ENCODE measurements at places on chromosomes 12 and 14. TPM values are rescaled to one million over a fixed set of nuclear protein-coding genes. Genes with fewer than 3 reads are reported as not detected.

GRCh38 chr12:6957151-6957701, 6.1 kb downstream of the PTPN6 start:
- no peak for DNase-seq

GRCh38 chr12:108633081-108633533, 587 bp downstream of the SELPLG start:
- DNase-seq = peak; percentile 70

GRCh38 chr12:31263661-31264060, 62.3 kb downstream of the SINHCAF start:
- DNase-seq = no peak

GRCh38 chr14:74645756-74646470, 33.9 kb upstream of the LTBP2 start:
- DNase-seq = no peak

GRCh38 chr12:5487948-5488625, 56.2 kb downstream of the NTF3 start:
- no peak for DNase-seq

- no peak for DNase-seq
These were observed 183.1 kb downstream of the EGLN3 start for GRCh38 chr14:33767586-33768457.

DNA sequence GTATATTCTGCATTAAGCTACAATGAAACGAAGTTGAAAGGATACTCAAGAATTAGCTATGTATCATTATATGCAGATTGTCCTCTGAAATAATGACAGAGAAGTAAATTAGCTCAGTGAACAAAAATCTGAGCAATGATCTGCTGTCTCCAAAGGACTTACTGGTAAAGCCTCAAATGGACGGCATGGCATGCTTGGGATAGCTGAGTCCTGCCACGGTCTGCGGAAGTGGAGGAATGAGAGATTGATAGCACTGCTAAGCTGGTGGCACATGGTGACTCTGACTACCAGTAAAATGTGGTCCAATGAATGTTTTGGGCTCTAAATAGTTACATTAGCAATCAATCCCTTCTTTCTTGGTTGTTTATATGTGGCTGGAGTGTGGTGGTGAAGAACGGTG, 3.7 kb upstream of the DENND5B start:
- DNase-seq = no peak

- DNase-seq = no peak
These were observed 61.0 kb upstream of the FKBP4 start for GRCh38 chr12:2733493-2734355.

GRCh38 chr14:100213956-100214769, 24.8 kb upstream of the YY1 start:
- peak; percentile 94 for DNase-seq

Gene IL31
- not detected for total RNA-seq
